Kidney (tissue), 22 donors: ENCODE measurements at places on chromosomes 2 and 18. TPM values are rescaled to one million over a fixed set of nuclear protein-coding genes. Genes with fewer than 3 reads are reported as not detected.

- peak; percentile 15 for DNase-seq
Measured at GRCh38 chr2:99101697-99102096, 39.8 kb upstream of the C2orf15 start.

- DNase-seq = no peak
Measured at GRCh38 chr2:153558247-153558646, 79.7 kb upstream of the RPRM start.

- peak; percentile 64 for DNase-seq
Measured at GRCh38 chr18:45540125-45540524, 75.2 kb upstream of the SLC14A2 start.

GRCh38 chr18:5601188-5601624 is 57.4 kb upstream of the EPB41L3 start:
- DNase-seq = peak; percentile 67

- DNase-seq = no peak
Measured at GRCh38 chr2:48510329-48510728, 19.6 kb upstream of the STON1 start.

- no peak for DNase-seq
Measured at GRCh38 chr2:172905937-172906811, 169.5 kb upstream of the MAP3K20 start.

The ALLC gene
- polyA plus RNA-seq = 1.3 TPM

The KIF3C gene
- 1.9 TPM for polyA plus RNA-seq

DNA sequence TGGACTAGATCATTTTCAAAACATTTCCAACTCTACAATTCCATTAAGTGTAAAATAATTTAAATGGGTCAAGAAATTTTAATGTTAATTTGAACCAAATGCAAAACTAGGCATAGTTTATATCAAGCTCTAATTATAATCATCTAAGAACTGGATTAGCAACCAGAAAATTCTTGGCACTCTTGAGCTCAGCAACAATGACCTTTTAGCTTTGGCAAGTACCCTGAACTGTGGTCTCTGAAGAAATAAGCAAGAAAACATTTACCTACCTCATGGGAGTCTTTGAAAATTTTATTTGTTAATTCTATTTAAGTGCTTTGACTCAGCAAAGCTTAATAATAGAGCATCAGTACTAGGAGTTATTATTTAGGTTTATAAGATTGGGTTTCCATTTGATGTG is 313.2 kb downstream of the SATB2 start:
- DNase-seq = no peak

GRCh38 chr2:180955101-180955500 is 25.3 kb upstream of the UBE2E3 start:
- no peak for DNase-seq

GRCh38 chr2:176746411-176746810 is 466.2 kb upstream of the HNRNPA3 start:
- no peak for DNase-seq

DNA sequence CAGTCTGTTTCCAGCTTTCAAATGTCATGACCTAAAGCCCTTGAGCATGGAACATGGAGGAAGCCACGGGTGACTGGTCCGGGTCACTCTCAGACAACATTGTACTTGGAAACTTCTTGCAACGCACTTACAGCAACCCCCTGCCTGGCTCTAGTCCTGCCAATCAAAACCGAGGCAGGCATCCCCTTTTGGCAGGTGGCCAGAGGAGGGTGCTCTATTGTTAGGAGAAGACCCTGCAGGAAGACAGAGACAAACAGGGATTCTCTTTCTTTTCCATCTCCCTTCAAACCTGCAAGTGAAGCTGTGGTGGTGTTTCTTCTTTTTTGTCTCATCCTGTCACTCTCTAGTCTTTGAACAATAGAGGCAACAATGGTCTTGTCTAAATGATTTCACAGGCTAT is 667.2 kb downstream of the ZEB2 start:
- peak; percentile 20 for DNase-seq

- no peak for DNase-seq
Measured at GRCh38 chr18:78699499-78699898, 280.1 kb upstream of the SALL3 start.

- DNase-seq = no peak
Measured at GRCh38 chr2:218218268-218219185, 1.5 kb downstream of the ARPC2 start.

DNA sequence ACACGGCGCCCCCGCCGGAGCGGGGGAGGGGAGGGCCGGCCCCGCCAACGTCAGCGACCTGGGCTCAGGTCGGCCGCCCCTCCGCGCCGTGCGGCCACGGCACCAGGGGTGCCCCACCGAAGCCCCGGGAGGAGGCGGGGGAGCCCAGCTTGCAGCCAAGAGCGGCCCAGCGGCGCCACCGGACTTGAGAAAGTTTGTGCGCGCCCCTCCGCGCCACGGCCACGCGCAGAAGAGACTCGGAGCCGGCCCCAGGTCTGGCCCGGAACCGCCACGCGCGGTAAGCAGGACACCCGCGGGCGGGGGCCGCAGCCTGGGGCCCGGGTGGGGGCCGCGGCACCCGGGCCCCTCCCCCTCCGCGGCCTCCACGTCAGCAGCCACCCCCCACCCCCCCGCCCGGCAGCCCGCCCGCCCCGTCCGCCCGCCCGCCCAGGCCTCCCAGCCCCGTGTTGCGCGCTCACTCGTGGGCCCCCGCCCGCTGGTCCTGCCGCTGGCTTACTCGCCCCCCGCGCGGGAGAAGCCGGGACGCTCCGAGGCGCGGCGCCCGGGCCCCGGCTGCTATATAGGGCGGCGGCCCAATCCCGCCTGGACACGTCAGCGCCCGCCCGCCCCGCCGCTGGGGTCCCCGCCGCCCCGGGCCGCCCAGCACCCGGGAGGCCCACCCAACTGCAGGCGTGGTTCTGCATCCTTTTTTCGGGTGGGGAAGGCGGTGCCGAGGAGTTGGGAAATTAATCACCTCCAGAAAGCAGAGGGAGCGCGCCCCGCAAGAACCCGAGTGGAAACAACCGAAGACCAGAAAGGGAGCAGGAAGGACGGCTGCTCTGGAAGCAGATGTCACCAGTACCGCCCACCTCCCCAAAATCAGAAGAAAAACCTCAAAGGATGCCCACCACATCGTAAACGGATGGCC is 42.9 kb downstream of the HDLBP start:
- DNase-seq = peak; percentile 51

DNA sequence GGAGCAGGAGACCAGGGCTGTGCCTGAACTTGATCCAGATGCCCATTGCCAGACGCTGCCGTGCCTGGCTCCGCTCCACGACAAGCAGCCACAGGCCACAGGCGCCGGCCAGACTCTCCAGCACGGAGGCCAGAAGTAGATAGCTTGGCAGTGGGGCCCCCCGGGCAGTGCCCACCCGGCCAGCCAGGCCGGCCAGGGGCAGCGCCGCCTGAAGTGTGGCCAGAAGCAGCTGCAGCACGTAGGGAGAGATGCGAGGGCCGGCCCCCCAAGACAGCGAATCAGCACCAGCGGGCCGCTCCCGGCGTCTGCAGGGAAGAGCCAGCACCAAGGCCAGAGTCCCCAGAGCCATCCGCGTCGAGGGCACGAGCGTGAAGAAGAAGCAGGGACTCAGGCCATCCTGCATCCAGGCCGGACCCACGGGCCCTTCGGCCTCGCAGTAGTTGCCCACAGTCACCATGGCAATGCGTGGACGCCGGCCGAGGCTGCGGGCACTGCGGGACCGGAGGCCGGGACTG is 484 bp downstream of the ABCB6 start:
- peak; percentile 81 for DNase-seq

DNA sequence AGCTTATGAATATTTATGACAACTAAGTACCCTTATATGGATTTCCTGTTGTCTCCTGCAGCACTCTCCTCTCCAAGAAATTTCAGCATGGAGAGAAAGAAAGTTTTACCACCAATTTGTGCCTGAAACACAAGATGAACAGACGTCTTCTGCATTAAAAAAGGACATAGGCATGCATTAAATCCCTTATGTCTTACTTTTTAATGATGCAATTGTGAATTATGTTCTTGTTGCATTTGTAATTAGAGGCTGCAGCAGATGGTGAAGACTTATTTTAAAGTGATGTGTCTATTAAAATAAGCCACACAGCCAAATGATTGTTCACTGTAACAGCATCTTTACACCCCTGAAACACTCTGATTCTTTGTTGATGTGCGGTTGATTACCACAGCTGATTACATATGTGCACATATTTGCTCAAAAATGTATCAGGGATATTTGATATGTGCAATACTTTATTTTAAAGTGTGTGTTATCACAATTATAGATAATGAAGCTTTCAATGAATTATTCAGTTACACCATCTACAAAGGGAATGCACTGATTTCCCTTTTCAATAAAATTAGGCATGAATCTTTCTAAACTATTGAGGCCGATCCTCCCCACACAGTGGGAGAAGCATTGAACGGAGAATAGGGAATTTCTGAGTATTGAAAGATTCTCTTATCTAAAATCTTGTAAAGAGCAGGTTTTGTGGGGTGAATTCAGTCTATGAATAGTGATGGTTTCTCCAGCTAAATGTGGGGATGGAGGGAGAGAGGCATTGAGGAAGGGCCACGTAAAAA is 585.1 kb downstream of the SLC4A3 start:
- DNase-seq = no peak

- DNase-seq = no peak
Measured at GRCh38 chr2:51778806-51779205, 746.9 kb upstream of the NRXN1 start.

DNA sequence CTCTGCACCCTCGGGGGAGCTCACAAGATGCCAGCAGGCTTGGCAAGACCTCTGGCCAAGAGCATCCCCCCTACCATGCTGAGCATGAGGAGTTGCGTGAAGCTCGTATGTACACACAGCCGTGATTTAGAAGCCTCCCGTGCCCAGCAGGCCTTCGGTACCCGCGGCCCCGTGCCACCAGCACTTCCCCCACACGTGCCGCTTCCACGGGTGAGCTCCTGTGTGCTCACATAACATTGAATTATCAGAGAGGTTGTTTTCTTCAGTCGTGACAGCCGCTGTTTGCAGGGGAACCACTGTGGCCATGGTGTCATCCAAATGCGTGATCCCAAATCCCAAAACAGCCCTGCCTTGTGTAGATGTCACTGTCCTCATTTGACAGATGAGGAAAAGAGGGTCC is 53.2 kb downstream of the GBX2 start:
- DNase-seq = no peak

GRCh38 chr2:224042191-224042696 is 3.2 kb upstream of the SERPINE2 start:
- peak; percentile 17 for DNase-seq

DNA sequence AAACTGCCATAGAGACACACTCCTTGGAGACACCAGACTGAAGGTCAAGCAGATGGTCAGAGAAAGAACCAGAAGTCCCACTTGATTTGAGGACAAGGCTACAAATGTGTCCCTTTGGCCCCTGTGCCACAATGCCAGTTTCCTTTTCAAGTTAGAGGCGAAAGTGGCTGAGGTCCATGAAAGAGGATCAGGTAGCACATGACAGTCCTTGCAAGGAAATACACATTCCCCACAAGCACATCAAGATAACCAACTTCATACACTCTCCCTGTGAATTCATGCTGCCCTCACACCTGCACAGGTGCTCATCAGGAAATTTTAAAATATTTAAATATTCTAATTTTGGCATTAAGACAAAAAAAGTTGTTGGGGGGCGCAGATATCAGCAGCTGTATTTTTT is 218.6 kb downstream of the TCF4 start:
- DNase-seq = no peak

The FAM161A gene
- 1.5 TPM for polyA plus RNA-seq

The TLX2 gene
- not detected for polyA plus RNA-seq

DNA sequence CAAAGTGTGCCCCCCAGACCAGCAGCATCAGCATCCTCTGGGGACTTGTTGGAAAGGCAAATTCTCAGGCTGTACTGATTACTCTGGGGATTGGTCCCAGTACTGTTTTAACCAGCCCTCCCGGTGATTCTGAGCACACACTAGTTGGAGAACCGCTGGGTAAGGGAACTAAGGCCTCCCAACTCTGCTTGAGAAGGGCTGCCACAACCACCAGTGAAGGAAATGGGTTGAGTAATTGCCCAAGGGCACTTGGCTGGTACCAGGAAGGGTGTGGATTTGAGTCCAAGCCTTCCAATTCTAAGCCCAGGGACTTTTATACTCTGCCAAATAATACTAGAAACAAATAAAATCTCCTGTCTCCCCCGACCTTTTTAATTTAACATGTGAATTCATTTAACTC is 219.9 kb downstream of the SETBP1 start:
- DNase-seq = no peak

GRCh38 chr2:62968168-62968567 is 82.5 kb upstream of the OTX1 start:
- no peak for DNase-seq

The STON1 gene
- polyA plus RNA-seq = 5.8 TPM

The BMP10 gene
- polyA plus RNA-seq = not detected

DNA sequence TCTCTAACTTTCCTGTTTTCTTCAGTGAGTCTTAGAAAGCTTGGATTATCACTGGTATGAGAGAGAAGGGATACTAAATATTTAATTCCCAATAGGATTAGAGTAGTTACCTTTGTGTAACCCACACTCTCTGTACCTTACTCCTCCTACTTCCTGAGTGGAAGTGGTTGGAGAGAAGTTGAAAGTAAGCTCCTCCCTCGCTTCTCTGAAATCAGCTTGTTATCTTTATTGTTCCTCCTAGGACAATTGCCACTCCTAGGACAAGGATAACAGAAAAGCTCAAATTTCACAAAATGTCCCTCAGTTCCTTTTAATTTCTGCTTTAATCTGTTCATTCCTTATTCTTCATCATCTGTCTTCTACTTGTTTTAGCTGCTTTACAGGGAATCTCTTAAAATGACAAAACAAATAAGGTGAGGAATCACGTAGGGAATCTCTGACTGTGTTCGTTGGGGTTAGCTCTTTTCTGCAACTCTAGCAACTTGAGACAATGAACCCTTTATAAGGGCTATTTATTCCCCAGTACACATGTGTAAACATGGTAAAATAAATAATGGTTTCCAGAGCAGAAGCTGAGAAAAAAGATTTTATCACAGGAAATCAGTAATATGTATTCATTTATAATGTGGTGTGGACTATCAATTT is 8.6 kb downstream of the ITPRID2 start:
- DNase-seq = no peak

The CCDC74A gene
- polyA plus RNA-seq = 10.5 TPM

The PTPRN gene
- polyA plus RNA-seq = not detected
